Effector CD4-positive, alpha-beta T cell (primary cell): ENCODE measurements at places on chromosomes 2 and 18.
A peak's percentile ranks its signal among the peaks of the same experiment; 100 is the strongest.

DNA sequence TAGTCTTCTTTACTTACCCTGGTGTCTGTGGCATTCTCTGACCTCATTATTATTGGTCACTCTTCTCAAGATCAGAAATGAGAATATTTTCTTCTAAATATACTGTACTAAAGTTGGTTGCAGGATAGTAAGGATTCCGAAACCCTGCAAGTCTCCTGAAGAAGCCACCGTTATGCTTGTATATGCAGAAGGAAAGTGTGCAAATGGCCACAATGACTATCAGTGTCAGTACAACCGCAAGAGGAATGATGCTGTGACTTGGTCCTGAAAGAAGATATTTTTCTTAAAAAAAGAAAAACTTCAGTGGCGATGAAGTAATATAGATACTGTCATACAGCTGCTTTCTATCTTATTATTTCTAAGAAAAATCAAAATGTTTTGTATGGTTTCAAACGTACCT is 120.7 kb downstream of the PLA2R1 start:
- no peak for DNase-seq

DNA sequence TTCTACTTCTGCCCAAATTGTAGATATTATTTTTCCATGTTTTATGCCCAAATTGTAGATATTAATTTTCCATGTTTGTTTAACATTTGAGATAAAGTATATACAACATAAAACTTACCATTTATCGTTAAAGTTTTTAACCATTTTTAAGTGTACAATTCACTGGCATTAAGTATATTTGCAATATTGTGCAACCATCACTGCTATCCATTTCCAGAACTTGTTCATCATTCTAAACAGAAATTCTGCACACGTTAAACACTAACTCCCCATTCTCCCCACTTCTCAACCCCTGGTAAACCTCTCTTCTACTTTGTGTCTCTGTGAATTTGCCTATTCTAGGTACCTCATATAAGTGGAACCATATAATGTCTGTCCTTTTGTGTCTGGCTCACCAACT is 162.1 kb downstream of the MGAT5 start:
- DNase-seq = no peak

DNA sequence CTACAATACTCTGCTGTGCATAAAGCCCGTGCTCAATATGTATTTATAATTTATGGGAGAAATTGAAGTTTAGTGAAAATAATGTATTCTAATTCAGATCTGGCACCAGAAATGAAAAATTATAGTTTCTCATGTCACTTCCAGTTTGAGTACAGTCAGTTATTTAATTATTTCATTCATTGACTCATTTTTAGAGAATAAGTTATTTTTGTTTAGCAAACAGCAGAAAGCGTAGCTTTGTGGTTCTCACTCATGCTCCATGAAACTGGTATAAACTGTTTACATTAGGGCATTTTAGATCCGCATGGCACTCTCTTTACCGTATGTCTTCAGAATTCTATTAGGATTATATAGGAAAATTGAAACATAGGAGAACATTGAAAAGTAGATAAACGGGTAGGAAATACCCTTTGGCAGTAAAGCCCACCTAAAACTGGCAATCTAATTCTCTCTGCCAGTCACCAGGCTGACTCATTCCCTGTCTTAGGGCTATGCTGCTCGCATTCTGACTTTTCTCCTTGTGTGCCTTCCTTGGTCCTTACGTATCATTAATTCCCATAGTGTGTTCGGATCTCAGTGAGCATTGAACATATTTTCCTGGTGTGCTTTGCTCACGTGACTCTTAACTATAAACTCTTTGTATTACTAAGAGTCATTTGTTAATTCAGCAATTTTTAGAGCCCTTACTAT is 106.0 kb downstream of the ZNF236 start:
- no peak for DNase-seq

GRCh38 chr18:78972930-78973331 is 6.7 kb upstream of the SALL3 start:
- no peak for DNase-seq

DNA sequence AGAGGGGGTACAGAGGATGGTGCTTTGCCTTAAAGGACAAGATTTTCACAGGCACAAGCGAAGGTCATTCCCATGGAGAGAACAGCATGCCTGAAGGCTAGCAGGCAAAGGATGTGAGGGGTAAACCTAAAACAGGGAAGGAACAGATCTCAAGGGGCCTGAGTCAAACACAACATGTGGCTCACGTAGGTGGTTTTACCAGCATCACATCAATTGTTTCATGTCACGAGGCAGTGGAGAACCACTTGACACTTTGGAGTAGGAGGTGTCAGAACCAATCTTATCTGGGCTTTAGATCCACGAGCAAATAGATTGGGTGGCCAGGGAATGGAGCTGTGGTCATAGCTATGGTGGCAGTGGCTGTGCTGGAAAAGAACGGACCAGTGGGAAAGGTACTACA is 8.4 kb downstream of the COX5B start:
- no peak for DNase-seq

- DNase-seq = no peak
Observed at GRCh38 chr2:201933792-201934237, 99.8 kb upstream of the FZD7 start.

DNA sequence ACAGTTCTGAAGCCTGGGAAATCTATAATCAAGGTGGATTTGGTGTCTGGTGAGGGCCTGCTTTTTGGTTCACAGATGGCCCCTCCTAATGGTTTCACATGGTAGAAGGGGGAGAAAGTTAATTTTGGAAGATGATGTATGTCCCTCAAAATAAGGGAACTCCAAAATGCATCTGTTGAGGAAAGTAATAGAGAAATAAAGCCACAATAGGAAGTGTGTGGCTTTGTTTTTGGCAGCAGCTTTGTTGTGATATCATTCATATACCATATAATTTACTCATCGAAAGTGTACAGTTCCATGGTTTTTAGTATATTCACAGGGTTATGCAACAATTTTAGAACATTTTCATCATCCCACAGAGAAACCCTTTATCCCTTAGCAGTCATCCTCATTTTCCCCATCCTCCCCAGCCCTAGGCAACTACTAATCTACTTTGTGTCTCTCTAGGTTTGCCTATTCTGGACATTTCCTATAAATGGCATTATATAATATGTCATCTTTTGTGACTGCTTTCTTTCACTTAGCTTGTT is 274.0 kb upstream of the FAM98A start:
- no peak for DNase-seq

DNA sequence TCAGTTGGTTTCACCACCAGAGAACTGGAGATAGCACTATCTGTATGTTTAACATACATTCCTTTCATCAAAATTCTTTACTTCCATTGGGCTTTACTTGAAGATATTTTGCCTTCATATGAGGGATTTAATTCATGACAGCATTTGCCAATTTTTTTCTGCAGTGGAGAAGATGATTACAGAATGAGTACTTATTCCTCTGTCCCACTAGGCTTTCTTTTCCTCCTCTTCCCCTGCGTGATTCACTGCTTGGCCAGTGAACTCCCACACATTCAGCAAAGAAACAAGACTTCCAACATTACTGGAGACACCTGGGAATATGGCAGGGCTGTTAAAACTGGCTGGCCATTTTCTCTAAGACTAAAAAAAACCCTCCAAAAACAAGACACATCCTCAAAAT is 425.8 kb upstream of the KCNH7 start:
- DNase-seq = no peak

GRCh38 chr2:226791056-226791486 is 8.5 kb downstream of the IRS1 start:
- no peak for DNase-seq

DNA sequence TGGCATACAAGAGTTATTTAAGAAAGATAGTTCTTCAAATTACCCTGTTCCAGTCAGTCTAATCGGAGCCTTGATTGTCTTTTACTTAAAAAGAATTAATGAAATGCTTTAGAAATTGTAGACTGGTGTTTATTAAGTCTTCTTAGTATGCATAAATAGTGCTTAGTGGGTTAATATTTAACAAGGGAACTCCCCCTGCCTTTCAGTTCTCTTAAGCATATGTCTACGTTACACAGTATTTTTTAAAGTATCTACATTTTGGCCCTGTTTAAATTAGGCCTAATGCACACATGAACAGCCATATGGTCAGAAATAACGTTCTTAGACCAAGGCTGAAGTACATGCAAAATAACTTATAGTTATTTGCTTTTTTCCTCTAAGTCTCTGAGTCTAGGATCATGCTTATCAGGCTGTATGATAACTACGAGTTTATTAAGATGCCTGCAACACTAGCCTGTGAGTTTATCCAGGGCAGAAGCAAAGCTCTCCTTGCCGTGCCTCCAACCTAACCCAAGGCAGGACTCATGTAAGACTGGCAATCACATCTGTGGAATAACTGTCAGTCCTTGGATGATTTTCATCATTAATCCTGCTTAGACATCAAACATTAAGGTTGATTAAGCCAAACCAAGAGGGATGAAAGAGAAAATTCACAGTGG is 6.7 kb downstream of the BCL2 start:
- no peak for DNase-seq

DNA sequence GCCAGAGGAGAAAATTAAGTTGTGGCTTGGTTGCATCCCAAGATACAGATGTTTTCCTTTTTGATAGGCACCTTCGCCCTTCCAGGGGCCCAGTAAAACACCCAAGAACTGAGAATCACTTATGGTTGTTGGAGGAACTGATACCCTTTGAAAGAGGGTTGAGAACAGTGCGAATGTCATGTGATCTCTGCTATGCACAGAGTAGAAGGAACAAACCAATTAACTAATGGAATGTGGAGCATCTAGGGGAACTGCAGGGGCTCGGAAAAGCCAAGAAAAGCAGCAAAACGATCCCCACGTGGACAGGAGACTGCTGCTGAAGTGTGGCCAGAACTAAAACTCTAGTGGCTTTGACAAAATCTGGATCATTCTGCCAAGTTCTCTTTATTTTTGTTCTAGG is 58.8 kb downstream of the APOB start:
- no peak for DNase-seq

- DNase-seq = no peak
Observed at GRCh38 chr2:228916416-228917090, 354.5 kb downstream of the PID1 start.

- DNase-seq = no peak
Observed at GRCh38 chr18:5759194-5759593, 136.1 kb downstream of the TMEM200C start.

DNA sequence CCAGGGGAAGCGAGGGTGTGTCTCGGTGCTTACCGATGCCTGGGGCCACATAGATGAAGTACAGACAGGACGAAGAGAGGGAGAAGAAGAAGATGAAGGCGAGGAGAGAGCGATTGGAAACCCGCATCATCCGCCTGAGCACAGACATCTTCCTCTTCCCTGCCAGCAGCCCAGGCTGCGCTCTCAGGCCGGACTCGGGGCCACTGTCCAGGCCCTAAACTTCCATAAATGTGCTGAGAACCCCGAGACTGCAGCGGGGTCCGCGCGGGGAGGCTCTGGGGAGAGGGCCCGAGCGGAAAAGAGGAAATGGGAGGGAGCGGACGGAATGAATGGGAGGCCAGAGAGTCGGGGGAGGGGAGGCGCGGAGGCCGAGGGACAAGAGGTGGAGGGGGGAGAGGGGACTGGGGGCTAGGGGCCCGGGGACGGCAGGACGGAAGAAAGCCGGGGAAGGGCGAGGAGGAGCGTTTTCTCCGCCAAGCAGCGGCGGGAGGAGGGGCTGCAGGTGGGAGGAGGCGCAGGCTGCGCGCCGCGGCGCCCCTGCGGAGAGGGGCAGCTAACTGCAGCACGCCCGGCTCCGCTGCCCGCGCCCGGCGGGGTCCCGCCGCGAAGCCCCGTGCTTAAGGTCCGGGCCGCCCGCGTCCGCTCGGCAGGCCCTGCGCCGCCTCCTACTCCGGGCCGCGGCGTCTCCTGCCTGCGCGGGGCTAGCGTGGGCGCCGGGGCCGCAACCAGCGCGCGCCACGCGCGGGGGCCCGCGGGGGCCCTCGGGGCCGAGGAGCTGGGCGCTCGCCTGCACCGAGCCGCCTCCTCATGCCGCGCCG is at the start of gene B4GALT6:
TSS of gene B4GALT6 (minus strand) at position 303 of the 818 bp plus-strand sequence. CDS start at position 148, 155 bp downstream.
- DNase-seq = no peak

- DNase-seq = no peak
Observed at GRCh38 chr2:6326958-6327357, 538.7 kb downstream of the CMPK2 start.

- no peak for DNase-seq
Observed at GRCh38 chr2:201883606-201884369, 77.5 kb downstream of the CDK15 start.

GRCh38 chr2:151640087-151640486 is 94.2 kb downstream of the NEB start:
- no peak for DNase-seq

DNA sequence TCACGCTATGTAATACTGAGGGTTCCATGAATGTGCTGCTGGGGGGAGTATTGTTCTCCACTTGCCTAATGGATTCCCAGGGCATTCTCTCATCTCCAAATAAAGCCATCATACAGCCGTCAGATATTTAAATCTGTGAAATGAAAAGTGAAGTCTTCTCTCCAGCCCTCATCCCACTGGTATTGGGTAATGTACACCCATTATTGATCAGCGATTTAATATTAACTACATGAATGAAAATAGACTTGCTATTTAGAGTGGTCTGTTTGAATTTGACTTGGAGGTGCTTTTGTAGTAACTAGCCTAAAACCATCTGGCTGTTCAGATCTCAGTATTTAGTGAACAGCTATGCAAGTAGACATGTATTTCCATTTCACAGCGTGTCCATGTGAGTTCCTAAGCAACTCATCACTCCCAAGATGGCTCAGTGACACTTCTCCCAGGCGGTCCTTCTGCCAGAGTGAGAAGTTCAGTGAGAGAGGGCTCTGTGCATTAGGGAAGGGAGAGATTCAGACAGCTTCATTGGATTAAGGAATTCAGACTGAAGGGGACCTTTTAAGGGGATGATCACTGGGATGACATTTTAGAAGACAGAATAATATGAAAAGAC is 140.7 kb downstream of the WDSUB1 start:
- no peak for DNase-seq

DNA sequence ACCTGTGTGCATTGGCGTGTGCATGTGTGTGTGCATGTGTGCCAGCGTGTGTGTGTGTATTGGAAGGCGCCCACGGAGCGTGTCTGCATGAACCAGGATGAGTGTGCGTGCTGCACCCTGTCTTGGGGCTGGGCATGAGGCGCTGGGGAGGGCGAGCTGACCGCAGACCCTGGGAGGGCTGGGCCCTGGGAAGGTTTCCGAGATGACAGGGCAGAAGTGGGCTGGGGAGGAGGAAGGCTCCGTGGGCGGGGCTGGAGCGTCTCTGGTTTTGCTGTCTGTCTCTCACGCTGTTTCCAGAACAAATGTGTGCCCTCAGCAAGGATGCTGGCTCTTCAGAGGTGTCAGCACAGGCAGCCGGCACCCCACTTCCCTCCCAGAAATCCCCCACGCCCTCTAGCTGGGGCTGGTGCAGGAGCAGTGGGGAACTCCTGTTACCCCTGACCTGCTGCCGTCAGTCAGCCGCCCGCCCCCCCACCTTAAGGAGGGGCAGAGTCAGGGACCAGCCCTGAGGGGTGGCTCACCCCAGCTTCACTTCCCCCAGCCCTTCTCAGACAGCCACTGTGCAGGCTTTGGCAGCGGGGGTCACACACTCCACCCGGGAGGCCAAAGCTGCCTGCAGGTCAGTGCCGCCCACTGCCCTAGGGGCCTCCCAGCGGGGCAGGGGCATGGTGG is at the start of gene GPR35:
TSS of gene GPR35 (plus strand) at position 531 of the 672 bp plus-strand sequence. CDS start 4,473 bp downstream, outside the sequence.
- peak; percentile 73 for DNase-seq

DNA sequence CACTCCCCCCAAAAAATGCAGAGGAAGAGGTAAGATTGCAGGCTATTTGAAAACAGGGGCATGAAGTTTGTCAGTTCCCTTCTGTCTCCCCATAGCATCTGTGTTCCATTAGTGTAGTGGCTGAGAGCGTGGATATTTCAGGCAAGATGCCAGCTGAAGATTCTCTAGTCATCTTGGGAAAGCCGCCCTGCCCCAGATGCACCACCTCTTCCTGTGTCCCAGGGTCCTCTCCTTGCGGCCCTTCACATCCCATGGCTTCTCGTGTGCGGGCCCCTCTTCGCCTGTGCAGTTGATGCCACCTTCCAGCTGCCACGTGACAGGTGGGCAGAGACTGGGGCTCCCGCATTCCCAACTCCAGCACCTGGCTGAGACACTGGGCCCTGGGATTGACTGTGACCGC is 16.1 kb downstream of the TMEM127 start:
- no peak for DNase-seq
